Osteoblast (primary cell): ENCODE measurements at places on chromosomes 1 and 21. TPM values are rescaled to one million over a fixed set of nuclear protein-coding genes. Genes with fewer than 3 reads are reported as not detected.

DNA sequence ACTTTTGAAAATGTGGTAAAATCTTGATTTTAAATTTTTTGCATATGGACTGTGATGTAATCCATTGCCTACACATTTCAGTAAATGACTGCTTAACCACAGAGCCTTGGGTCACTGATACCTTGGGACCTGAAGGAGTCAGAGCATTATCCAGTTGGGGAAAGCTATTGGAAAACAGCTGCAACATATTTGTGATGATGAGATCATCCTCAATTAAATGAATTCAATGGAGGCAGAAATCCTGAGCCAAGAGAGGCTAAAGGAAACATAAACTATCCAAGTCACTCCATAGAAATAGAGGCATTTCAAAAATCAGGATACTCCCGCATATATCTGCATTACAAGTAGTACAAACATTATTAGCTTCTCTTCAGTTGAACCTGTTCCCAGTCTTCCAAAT lies 99.8 kb upstream of the PRMT6 start:
- DNase-seq, result no peak

- peak; percentile 81 for DNase-seq
Observed at GRCh38 chr1:167617153-167618147, 12.6 kb upstream of the RCSD1 start.

- peak; percentile 69 for DNase-seq
Observed at GRCh38 chr1:17265162-17265561, 16.3 kb downstream of the PADI3 start.

GRCh38 chr1:1349256-1350012 lies at the start of gene DVL1:
TSS of gene DVL1 (minus strand) at chr1:1349418. CDS start at chr1:1349065, 353 bp downstream.
- DNase-seq, result peak; percentile 99

GRCh38 chr1:7973086-7973485 lies 11.6 kb downstream of the PARK7 start:
- no peak for DNase-seq

- DNase-seq, result peak; percentile 100
Observed at GRCh38 chr1:43582162-43582566, 51.5 kb downstream of the PTPRF start.

DNA sequence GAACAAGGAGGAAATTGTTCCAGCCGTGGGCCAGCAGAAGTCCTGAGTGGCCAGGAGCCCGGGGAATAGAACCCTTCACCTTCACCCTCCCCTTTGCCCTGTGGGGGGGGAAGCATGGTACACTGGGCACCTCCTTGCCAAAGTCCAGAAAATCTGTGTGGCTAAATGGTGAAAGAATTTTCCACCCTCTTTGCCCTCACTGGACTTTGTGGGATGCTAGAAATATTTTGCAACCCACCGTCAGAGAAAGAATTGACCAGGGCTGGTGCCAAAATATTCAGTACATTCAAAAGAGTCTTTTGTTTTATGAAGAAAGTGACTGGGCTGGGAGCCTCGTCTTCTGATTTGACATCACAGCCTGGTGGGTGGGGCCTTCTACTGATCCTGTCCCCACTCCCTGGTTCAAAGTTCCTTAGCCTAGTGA lies 14.6 kb downstream of the NFASC start:
- peak; percentile 82 for DNase-seq

- peak; percentile 92 for DNase-seq
Observed at GRCh38 chr1:43452789-43453441, 816 bp downstream of the HYI start.

DNA sequence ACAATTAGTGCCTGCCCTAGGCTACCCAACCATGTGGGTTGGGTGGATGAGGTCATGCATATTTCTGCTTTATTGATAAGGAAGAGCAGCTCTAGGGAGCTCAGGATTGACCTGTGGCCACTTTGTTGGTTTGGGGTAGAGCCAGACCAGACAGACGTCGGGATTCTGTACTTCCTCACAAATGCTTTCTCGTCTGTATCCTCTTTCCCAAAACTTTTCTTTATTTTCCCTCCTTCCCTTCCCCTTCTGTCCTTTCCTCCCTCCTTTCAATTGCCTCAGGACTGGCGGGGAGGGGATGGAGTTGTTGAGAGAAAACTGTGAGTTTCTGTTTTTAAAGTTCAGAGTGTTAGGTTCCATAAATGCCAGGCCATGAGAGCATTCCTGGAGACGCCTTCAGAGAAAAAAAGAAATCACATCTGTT lies 68.0 kb downstream of the UCK2 start:
- DNase-seq, result peak; percentile 74

DNA sequence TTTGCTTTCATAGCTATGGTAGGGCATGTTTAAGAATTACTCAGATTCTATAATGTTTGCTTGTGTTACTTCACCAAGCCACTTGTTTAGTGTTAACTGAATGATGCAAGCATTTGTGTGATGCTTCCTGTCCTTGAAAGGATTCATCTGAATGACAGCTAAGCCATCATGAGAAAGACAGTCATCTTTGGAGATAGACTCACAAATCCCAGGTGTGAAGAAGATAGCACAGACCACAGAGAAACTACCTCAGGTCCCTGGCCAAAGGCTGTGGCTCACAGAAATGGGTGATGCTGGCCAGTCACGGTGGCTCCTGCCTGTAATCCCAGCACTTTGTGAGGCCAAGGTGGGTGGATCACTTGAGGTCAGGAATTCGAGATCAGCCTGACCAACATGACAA lies 321.4 kb downstream of the DPYD start:
- DNase-seq, result no peak

DNA sequence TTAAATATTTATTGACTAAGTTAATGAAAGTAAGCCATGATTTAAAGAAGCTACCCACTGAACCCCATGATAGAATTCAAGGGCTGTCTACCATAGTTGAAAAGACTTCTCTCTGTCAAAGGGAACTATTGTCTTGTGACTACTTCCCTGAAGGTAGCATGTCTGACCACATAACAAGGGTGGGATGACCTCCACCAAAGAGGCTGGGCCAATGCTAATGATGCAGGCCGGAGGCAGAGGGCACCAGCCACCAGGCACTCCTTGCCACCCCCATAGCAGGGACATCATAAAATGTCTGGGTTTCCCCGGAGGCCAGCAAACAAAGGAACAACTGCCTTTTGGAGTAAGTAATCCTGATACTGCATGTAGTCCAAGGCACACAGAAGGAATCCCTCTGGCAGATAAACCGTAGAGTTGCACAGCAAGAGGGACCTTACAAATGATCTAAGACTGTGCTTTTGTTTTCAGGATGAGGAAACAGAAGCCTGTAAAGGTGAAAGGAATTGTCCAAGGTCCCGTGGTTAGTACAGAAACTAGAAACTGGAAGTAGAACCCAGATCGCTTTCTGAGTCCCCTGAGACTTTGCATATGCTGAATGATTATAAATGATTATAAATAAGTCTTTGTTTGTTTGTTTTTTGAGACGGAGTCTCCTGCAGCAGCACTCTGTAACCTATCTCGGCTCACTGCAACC lies 33.5 kb upstream of the ITPKB start:
- no peak for DNase-seq

DNA sequence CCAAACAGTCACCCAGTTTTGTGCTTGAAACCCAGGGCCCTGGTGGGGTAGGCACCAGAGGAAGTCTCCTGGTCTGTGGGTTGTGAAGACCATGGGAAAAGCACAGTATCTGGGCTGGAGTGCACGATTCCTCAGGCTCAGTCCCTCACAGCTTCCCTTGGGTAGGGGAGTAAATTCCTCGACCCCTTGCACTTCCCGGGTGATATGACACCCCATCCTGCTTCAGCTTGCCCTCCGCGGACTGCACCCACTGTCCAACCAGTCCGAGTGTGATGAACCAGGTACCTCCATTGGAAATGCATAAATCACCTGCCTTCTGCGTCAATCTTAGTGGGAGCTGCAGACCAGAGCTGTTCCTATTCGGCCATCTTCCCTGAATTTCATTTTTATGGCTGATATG lies 133.9 kb upstream of the KCTD3 start:
- DNase-seq, result no peak

DNA sequence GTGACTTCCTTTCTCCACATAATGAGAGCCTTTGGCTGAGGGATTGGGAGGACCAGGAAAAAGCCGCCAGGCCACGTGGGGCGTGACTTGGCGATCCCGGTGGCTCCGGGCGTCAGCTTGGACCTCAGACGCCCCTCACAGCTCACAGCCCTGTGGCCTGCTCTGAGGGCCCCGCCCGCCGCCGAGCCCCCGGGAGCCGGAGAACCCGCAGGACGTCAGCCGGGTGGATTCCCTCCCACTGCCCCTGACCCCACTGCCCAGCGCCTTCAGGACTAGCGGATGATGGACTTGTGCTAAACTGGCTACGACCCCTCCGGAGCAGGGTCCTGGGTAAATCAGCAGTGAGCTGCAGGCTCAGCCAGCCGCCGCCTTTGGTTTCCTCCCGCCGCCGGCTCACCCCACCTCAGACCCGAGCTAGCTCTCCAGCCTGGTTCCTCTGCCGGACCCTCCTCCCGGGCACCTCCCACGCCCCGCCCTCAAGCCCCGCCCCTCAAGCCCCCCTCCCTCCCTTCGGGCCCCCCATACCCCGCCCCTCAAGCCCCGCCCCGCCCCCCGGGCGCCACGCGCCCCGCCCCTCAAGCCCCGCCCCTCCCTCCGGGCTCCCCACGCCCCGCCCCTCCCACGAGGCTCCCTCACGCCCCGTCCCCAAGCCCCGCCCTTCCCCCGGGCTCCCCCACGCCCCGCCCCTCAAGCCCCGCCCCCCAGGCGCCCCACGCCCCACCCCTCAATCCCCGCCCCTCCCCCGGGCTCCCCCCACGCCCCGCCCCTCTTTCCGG lies 10.0 kb upstream of the FAAP20 start:
- peak; percentile 99 for DNase-seq

GRCh38 chr1:11537380-11537764 lies 58.4 kb downstream of the DISP3 start:
- peak; percentile 89 for DNase-seq

GRCh38 chr1:55318116-55318817 lies 103.1 kb upstream of the USP24 start:
- no peak for DNase-seq

DNA sequence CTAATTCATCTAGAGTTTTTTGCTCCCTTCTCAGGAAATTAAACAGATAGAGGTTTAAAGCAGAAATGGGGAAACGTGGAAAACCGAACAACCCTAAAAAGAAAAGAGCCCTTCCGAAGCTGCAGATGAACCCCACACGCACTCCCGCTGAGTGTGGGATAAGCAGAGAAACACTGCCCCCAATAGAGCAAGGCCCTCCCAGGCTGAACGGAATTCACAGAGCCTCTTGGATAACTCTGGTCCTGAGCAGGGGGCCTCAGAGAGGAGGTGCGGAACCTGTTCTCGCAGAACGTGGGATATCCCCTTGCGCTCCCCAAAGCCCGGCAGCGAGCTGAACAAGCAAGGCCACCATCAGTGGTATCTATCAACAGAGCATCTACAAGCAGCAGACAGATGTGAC lies 44.9 kb downstream of the SSBP3 start:
- no peak for DNase-seq

GRCh38 chr1:13725714-13726175 lies 25.8 kb downstream of the PRDM2 start:
- no peak for DNase-seq

- no peak for DNase-seq
Observed at GRCh38 chr21:39258207-39258606, 55.2 kb downstream of the BRWD1 start.

- peak; percentile 72 for DNase-seq
Observed at GRCh38 chr1:151540982-151541377, 871 bp downstream of the TUFT1 start.

DNA sequence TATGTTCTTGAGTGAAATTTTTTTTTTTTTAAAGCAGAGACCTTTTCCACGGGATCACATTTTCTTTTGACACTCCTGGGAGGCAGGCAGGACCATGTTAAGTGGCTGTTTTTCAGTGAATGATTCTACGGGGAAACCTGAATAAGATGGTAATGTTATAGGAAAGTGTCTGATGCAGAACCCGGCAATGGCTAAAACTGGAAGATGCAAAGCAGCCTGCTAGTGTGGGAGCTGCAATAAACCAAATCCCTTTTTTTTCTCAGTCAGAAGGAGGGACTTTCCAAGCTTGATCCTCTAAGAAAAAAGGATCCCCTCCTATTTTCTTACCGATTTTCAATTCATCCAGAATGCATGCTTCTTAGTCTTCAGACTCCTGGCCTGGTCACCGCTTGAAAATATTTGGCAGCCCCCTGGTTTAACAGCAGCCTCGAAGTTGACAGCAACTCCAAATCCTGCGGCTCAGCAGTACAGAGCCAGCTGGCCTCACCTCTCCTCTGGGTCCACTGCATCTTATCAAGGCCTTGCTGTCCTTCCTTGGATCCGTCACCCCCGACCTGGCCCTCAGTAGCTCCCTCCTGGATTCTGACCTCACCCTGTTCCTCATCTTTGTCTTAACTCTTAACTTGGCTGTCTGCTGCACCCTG lies 5.6 kb downstream of the MX2 start:
- no peak for DNase-seq

DNA sequence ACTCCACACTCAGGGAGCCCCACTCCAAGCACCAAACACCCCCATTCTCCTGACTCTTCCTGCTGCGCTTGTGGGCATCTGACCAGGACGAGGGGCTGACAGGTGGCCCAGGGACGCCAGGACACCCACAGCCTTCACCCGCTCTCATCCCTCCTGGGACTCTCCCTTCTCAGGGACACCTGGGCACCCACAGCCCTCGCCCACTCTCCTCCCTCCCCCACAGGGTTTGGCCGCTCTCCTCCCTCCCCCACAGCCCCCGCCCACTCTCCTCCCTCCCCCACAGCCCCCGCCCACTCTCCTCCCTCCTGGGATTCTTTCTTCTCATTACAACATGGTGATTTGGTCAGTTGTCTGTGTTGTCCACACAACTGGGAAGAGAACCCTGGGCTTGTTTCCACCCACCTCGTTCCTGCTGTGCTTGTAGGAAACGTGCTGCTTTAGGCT lies 43.4 kb downstream of the PRDM15 start:
- DNase-seq, result no peak

GRCh38 chr1:39576016-39576657 lies 453 bp downstream of the PABPC4 start:
- DNase-seq, result peak; percentile 87

- peak; percentile 66 for DNase-seq
Observed at GRCh38 chr1:12244078-12244477, 14.2 kb downstream of the VPS13D start.

DNA sequence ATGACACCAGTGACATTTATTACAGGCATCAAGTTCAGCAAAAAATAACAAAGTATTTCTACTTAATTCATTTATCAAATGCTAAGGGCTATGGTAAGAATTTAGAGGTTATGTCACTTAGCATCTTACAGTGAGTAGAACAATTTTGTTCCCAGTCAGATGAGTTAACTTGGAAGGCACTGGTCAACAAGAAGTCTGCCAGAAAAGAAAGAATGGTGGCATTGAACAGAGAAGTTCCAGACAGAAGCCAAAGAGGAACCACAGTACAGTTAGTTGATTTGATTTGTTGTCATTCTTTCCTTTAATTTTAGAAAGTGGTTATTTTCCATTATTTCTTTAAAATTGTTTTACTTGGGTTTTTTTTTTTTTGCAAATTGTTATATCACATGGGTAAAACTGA lies 232.2 kb upstream of the PKN2 start:
- DNase-seq, result no peak

- no peak for DNase-seq
Observed at GRCh38 chr1:241627453-241628259, 12.5 kb downstream of the CHML start.

- DNase-seq, result no peak
Observed at GRCh38 chr1:43165765-43166164, 6.3 kb downstream of the EBNA1BP2 start.

The TEKT2 gene
- 0.29 TPM in 1 of 2 replicates, not detected in the other for total RNA-seq

The TNFRSF4 gene
- under 0.01 TPM in 1 of 2 replicates, not detected in the other for total RNA-seq
